ENCODE measurements at places on chromosomes 7 and 10. TPM values are rescaled to one million over a fixed set of nuclear protein-coding genes. Genes with fewer than 3 reads are reported as not detected.

LEP gene
- total RNA-seq: under 0.01 TPM

PRLHR gene
- total RNA-seq: not detected

PILRA gene
- total RNA-seq: 1.6 TPM

CRYGN gene
- not detected for total RNA-seq

ATG9B gene
- not detected for total RNA-seq

OGDHL gene
- 0.52 TPM for total RNA-seq

TMEM229A gene
- total RNA-seq: not detected

CALHM3 gene
- not detected for total RNA-seq

TMEM176B gene
- total RNA-seq: 18.3 TPM

GARS1 gene
- total RNA-seq: 41.2 TPM

SEC61A2 gene
- 4.2 TPM for total RNA-seq

SPDYE8 gene
- total RNA-seq: not detected

CUTC gene
- 19.3 TPM for total RNA-seq

C10orf53 gene
- total RNA-seq: not detected

TRIM50 gene
- 0.52 TPM for total RNA-seq

CISD1 gene
- 8.9 TPM for total RNA-seq

PLAU gene
- 21.4 TPM for total RNA-seq

DBF4 gene
- total RNA-seq: 8.4 TPM

ANTXRL gene
- not detected for total RNA-seq

TSPAN33 gene
- total RNA-seq: 29.7 TPM

EMX2 gene
- 2.1 TPM for total RNA-seq

CABCOCO1 gene
- 1.0 TPM for total RNA-seq

All from skeletal muscle tissue (tissue), 5 donors.